ENCODE measurements at places on chromosomes 1 and 21.

GRCh38 chr1:8086055-8086454, 59.9 kb upstream of the ERRFI1 start:
- DNase-seq, result no peak

- no peak for DNase-seq
Measured at GRCh38 chr1:46221749-46222148, 18.6 kb downstream of the LURAP1 start.

DNA sequence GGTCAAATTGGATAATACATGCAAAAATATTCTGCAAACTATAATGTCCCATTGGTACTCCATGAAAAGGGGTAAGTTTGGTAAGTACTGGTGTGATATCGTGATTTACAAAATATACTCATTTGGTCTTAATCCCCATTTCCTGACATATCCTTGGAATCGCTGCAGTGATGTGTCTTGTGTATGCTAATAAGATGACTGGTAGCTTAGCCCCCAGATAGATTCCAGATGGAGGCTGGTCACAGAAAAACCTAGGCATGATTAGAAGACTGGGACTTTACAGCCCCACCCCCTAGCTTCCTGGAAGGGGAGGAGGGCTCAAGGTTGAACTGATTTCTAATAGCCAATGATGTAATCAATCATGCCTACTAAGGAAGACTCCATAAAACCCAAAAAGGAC, 3.0 kb downstream of the VAMP4 start:
- no peak for DNase-seq

- no peak for DNase-seq
Measured at GRCh38 chr1:110150330-110151174, at the start of gene SLC6A17. SLC6A17 (plus strand) TSS chr1:110150494; CDS start chr1:110166930, 16,436 bp downstream.

GRCh38 chr21:45642122-45642813, 1.3 kb upstream of the PCBP3 start:
- DNase-seq, result no peak

DNA sequence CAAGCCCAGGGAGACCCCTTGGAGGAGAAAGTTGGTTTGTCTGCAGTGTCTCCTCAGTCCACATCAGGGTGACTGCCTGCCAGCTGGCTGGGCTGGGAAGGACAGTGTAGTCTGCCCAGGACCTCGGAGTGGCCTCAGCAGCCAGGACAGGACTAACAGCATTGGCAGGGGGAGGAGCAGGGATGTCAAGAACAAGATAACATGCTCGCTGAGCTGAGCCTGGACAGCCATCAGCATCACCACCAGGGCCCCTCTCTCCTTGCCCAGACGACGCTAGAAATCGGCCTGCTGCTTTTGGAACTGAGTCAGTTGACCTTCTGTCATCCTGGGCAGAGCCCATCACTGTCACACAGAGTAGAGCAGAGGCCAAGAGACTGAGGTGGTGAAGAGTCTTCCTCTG, 83.6 kb upstream of the CNTN2 start:
- no peak for DNase-seq

GRCh38 chr1:160862203-160863060, at the start of gene CD244:
CD244 (minus strand) TSS chr1:160862887; CDS start chr1:160862677, 210 bp downstream.
- peak; percentile 66 for DNase-seq

- DNase-seq, result no peak
Measured at GRCh38 chr1:10025354-10025753, 7.4 kb upstream of the UBE4B start.

DNA sequence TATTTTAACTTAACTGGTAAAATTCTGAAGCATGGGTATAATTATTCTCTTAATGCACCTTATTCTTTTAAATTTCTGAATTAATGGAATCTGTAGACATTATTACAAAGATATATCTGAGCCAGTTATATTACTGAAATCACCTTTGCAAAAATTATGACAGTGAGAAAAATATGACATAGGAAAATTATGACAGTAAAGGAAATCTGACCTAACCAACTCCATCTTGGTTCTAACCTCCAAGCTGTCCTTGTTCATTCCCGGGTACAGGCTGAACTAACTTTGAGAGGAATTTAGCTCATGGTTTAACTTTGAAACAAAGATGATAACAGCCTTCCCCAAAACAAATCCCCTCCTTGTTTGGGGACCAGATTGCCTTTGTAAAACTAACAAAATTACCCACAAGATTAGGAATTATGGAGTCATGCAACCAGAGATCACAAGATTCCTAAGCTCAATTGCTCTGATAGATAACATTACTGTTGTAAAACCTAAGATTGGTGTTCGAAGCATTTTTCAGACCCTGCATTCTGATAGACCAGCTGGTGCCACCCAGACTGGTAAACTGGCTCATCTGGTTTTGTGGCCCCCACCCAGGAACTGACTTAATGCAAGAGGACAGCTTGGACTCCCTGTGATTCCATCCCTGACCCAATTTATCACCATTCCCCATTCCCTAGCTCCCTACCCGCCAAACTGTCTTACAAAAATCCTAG, 9.4 kb upstream of the CD55 start:
- DNase-seq, result no peak

GRCh38 chr1:21121764-21122471, 54.8 kb downstream of the EIF4G3 start:
- DNase-seq, result no peak

DNA sequence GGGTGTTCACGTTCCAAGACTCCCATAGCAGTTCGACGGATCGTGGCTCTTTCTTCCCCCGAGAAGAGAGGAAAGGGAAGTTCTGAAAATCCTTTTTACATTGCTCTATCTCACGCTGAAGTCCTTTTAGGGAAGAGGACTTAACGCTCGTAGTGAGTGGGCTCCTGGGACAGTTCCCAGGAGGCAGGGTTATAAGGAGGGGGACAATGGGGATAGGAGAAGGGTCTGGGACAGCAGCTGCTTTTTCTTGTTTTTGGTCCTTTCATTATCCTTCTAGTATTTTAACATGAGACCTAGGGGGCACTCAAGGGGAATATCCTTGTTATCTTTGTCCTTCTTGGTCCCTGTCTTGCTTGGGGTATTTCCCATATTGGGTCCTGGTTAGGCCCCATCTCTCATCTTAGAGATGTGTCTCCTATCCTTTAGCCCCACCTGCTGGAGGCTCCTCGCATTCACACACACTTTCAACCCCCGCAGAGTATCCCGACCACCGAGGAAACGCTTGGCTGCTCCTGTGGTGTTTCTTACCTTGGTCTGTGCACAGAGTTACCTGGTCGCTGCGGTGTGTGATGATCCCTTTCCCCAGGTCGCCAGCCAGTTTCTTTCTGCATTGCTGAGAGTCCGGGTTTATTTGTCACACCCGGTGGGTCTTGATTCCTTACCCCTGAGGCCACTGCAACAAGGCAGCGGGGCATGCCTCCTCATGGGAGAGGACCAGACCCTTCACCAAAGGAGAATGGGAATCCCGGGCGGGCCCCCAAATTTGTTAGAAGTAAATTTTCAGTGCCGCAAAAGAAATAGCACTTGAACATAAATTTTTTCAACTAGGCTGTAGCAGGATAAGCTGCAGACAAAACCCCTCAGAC, 29.7 kb downstream of the SCCPDH start:
- peak; percentile 64 for DNase-seq

- no peak for DNase-seq
Measured at GRCh38 chr1:71859806-71860205, 422.5 kb downstream of the NEGR1 start.

- DNase-seq, result no peak
Measured at GRCh38 chr1:10271869-10272268, 61.5 kb downstream of the KIF1B start.

DNA sequence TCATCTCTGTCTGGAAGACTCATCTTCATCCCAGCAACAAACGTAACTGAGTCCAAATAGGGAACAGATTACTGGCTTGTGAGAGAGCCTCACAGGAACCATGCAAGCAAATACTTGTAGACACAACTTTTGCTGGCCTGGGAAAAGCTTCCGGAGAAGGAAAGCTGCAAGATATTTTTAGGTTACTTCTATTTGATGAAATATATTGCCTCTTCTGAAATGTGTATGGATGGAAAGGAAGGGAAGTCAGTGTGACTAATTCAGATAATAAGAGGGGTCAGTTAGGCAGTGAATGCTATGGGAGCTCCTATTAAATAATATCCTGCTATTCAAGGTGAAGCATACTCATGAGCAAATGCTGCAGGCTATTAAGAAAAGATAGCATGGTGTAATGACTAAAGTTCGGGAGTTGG, 20.4 kb upstream of the FGGY start:
- no peak for DNase-seq

DNA sequence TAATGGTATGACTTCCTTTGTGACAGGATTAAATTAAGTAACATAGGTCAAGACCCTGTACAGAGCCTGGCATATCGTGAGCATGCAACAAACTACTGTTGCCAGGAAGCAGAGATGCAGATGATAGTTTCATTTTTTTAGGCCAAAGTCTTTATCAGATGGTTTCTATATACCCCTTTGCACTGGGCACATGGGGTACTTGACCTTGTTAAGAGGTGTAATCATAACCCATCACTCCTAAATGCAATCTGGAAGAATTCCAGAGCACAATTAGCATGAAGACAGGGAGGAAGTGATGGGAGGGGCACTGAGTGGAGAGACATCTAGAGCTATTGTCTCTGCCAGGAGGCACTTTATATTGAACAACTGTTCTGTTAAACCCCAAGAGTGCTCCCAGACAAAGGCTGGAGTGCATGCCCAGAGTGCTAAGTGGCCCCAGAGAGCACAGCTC, 22.1 kb downstream of the ZBTB17 start:
- no peak for DNase-seq

- no peak for DNase-seq
Measured at GRCh38 chr1:32494711-32495337, 30.0 kb downstream of the ZBTB8B start.

DNA sequence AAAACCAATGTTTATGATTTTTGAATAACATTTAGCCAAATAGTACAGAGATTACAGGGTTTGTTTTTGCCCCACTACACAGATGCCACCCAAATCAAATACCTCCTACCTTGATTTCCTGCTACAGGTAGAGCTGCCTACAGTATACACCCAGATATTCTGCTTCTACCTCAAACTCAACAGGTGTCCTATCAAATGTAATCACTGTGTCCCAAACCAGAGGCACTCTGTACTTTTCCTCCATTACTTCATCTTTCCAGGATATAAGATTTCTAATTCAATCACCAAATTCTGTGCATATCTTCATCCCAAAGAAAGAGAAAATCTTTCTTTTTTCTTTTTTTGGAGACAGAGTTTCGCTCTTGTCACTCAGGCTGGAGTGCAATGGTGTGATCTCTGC, 9.6 kb downstream of the PUM1 start:
- DNase-seq, result no peak

GRCh38 chr1:34549199-34549598, 205.6 kb upstream of the GJB5 start:
- no peak for DNase-seq

GRCh38 chr1:224211206-224211962, 28.3 kb downstream of the DEGS1 start:
- no peak for DNase-seq

- DNase-seq, result no peak
Measured at GRCh38 chr1:20936216-20936615, 149.1 kb upstream of the HP1BP3 start.

GRCh38 chr1:47209725-47210325, 20.0 kb upstream of the PDZK1IP1 start:
- DNase-seq, result no peak

GRCh38 chr1:159922511-159923202, 2.6 kb downstream of the TAGLN2 start:
- no peak for DNase-seq

DNA sequence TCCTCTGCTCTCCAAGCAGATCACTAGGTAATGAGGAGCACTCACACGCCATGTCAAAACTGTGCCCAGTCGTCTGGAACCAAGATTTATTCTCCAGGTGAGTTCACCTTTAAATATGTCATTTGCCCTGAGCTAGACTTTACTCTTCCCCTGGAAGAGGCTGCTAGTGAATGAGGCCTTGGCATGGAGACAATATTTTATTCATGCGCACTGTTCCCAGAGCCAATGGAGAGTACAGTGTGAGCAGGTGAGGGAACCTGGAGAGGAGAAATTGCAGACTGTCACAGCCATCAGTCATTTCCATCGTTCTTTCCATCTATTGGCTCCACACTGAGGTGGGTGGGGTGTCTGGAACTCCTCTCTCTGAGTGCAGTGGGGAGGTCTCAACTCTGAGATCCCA, 333.6 kb downstream of the KCNH1 start:
- no peak for DNase-seq

DNA sequence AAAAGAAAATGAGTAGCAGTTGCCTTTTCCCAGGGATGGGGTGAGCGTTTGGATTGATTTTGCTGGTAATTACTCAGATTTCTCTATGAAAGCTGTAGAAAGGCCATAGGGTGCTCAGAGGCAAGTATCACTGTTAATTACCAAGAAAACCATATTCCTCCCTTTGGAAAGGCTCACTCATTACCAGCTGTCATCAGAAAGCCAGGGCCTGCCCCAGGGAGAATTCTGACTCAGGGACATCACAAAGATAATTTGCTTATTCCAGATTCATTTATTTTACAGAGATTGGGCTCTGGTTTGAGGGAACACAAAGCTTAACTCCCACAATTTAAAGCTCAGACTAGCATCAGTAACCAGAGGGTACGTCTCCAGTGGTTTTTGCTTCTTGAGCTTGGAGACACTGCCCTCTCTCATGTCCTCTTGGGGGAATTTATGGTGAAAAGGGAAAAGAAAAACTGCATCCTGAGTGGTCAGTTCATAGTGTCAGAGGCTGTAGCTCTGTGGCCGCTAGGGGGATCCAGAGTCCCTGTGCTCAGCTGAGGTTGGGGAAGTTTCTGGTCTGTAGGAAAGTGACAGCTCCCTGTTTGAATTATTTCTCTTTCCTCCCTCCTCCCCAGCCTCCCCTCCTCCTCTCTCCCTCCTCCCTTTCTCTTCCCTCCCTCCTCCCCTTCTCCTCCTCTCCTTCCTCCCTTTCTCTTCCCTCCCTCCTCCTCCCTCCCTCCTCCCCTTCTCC, 204.3 kb downstream of the KCNJ6 start:
- DNase-seq, result peak; percentile 10

GRCh38 chr21:24869862-24870261, 737.4 kb downstream of the MRPL39 start:
- no peak for DNase-seq

- peak; percentile 87 for DNase-seq
Measured at GRCh38 chr1:21659099-21659923, 9.8 kb downstream of the RAP1GAP start.

Measured in CD4-positive, alpha-beta T cell treated with Interleukin-17A for 1 hour (primary cell).